ENCODE measurements at places on chromosomes 7 and 10.

DNA sequence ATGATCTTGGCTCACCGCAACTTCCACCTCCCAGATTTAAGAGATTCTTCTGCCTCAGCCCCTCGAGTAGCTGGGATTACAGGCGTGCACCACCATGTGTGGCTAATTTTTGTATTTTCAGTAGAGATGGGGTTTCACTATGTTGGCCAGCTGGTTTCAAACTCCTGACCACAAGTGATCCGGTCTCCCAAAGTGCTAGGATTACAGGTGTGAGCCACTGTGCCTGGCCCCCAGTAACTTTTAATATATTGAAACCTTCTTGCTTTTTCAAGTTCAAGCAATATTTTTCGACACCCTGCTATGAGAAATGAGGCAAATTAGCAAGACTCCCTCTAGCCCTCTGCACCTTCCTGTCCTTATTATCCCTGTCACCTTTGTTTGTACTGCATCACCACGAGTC, 144.0 kb downstream of the EVX1 start:
- no peak for DNase-seq

GRCh38 chr7:24328050-24328449, 44.1 kb downstream of the NPY start:
- DNase-seq: no peak

- DNase-seq: peak; percentile 53
Observed at GRCh38 chr7:22854158-22855048, 31.8 kb upstream of the TOMM7 start.

GRCh38 chr10:98212196-98212595, 55.8 kb downstream of the LOXL4 start:
- no peak for DNase-seq

- no peak for DNase-seq
Observed at GRCh38 chr7:129607471-129608120, 3.9 kb upstream of the NRF1 start.

- DNase-seq: no peak
Observed at GRCh38 chr10:132283604-132284382, 24.0 kb downstream of the STK32C start.

GRCh38 chr7:109476409-109476808, 906.7 kb downstream of the DNAJB9 start:
- DNase-seq: no peak

DNA sequence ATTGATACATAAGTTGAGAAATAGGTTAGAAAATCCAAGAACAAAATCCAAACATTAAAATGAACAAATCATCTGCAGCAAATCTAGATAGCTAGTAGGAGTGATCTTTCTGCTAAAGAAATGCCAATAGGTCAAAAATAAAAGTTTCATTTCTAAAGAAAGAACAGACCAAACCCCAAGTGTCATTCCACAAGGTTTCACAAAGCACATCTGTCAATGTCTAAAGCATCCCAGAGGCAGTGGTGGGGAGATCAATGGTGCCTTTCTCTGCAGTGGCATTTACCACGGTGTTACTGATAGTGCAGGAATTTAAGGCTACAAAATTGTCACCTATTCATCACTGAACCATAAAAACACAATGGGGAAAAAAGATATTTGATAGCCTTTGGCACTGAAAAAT, 147.9 kb downstream of the PARD3 start:
- no peak for DNase-seq

GRCh38 chr7:156113731-156114130, 301.5 kb upstream of the SHH start:
- no peak for DNase-seq

DNA sequence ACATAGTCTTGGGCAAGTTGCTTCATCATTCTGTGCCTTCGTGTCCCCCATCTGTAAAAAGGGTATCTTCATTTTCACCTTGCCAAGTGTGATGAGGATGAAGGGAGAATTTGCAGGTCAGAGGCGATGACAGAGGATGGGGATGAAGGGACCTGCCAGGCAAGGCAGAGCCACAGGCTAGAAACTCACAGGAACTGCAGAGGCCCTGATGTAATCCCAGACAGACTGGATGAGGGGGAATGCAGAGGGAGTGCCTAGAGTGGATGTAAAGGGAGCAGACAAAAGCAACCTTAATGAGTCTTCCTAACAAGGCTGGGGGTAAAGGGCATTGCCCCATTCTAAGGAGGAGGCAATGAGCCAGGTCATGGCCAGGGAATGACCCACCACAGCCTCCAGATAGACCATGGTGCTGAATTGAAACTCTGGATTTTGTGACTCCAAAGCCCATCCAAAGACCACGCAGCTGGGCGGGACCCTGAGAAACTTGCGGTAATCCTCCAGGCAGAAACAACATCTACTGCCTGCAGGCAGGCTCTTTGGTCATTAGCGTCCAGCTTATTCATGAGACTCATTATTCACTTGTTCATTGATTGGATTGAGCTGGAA, 1.9 kb downstream of the ANTXRL start:
- DNase-seq: no peak

- no peak for DNase-seq
Observed at GRCh38 chr10:115969591-115969990, 303.4 kb downstream of the GFRA1 start.

DNA sequence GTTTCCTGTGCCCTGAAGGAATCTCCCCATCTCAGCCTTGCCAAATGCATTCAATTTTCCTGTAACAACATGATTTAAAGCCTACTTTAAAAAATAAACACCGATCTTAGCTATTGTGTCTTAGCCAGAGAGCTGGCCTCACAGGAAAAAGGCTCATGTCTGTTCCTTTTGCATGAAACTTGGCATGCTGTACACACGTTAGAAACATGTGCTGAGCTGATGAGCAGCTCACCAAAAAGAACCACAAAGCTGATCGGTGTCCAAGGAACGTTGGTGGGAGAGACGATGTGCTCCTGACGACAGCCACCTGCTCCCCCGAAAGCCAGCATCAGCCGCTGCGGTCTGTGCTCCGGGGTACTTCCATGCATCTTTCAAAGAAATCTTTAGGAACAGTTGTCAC, 135.9 kb downstream of the ADARB2 start:
- DNase-seq: no peak

GRCh38 chr10:43230101-43230908, 36.6 kb downstream of the RASGEF1A start:
- DNase-seq: no peak

- DNase-seq: no peak
Observed at GRCh38 chr7:23105086-23105643, 420 bp upstream of the KLHL7 start.

DNA sequence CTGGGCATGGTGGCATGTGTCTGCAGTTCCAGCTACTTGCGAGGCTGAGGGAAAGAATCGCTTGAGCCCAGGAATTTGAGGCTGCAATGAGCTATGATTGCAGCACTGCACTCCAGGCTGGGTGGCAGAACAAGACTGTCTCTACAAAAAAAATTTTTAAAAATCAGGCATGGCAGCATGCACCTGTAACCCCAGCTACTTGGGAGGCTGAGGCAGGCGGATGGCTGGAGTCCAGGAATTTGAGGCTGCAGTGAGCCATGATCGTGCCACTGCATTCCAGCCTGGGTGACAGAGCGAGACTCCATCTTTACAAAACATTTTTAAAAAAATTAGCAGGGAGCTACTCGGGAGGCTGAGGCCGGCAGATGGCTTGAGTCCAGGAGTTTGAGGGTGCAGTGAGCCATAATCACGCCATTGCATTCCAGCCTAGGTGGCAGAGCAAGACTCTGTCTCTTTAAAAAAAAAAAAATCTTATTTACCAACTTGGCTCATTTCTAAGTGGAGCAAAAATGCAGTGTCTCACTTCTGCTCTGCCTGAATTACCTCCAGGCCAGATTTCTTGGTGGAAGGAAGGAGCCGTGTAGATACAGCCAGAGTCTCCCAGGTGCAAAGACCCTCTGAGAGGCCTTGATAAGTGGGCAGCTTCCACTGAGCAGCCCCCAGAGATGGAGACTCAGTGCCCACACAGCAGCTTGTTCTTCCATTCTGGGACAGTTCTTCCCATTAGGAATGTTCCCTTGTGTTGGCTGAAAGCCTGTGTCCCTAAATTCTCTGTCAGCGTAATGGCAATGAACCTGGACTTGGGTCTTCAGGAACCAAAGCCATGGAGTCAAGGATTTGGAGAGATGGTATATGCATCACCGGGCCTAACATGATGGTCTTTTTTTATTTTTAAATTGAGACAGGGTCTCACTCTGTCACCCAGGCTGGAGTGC, 30.0 kb downstream of the GTF2IRD1 start:
- DNase-seq: no peak

- no peak for DNase-seq
Observed at GRCh38 chr10:22713853-22714478, 412 bp downstream of the PIP4K2A start.

DNA sequence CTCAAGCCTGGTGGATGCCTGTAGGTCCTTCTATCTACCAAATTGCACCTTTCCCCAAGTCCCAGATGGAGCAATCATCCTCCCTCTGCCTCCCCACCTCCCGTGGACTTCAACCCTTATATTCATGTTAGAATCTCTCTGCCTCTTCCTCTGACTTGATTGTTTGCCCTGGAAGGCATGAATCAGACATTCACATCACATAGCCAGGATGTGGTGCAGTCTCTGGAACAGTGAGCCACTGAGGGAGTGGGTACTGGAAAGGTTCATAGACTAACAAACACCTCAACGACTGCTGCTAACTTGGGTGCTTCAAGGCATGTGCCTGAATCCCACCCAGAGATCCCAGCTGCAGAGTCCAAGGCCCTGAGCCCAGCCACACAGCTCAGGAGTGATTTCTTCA, 494.0 kb downstream of the TNS3 start:
- no peak for DNase-seq

DNA sequence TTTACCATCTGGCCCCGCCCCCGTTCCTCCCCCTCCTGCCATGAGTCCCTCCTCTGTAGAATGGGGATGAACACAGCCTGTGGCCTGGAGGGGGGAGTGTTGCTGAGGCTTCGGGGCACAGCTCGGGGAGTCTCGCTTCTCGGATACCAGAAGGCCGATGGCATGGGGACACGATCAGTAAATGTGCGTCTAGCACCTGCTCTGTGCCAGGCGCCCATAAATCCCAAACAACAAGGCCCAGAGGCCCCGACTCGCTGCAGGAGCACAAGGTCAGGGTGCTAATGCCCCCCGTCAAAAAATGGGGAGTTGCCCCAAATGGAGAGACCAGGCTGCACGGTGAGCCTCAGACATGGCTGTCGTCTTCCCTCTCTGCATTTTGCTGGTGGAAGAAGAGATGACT, 40.7 kb downstream of the JAKMIP3 start:
- DNase-seq: no peak

DNA sequence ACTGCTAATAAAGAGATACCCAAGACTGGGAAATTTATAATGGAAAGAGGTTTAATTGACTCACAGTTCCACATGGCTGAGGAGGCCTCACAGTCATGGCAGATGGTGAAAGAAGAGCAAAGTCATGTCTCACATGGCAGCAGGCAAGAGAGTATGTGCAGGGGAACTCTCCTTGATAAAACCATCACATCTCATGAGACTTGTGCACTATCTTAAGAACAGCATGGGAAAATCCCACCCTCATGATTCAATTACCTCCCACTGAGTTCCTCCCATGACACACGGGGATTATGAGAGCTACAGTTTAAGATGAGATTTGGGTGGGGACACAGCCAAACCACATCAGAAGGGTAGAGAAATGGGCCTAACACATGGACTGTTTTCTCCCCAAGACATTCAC, 156.3 kb downstream of the CCDC71L start:
- DNase-seq: no peak

GRCh38 chr10:62166331-62167131, 102.1 kb downstream of the RTKN2 start:
- no peak for DNase-seq

- no peak for DNase-seq
Observed at GRCh38 chr10:60781661-60782060, 3.4 kb downstream of the CDK1 start.

DNA sequence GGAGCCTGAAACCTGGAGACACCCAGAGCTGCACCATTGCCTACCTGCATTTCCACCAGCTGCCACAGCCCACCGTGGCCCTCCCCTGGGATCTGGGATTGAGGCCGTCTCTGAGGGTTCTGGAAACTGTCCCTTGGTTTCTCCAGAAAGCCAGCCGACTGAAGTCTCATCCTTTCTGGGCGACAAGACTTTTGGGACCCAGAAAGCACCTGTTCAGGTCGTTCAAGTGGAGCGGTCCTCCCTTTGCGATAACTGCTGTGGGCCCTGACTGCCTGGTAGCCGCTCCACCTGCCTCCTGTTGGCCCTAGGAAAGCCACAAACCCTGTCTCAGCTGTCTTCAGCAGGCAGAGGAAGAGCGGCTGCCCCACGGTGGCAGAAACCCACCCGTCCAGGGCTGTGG, 346.0 kb upstream of the MKI67 start:
- no peak for DNase-seq

GRCh38 chr10:43226441-43226840, 40.4 kb downstream of the RASGEF1A start:
- no peak for DNase-seq

All from stimulated activated CD8-positive, alpha-beta memory T cell treated with anti-CD3 and anti-CD28 coated beads, Interleukin-4, amount 100 ng/mL, for 1 hour (primary cell).